NCI-H2107 (cell line): ENCODE measurements at places on chromosomes 6 and 20.

- no peak for DNase-seq
These were observed 307.5 kb upstream of the SULF2 start for GRCh38 chr20:48092596-48093280.

DNA sequence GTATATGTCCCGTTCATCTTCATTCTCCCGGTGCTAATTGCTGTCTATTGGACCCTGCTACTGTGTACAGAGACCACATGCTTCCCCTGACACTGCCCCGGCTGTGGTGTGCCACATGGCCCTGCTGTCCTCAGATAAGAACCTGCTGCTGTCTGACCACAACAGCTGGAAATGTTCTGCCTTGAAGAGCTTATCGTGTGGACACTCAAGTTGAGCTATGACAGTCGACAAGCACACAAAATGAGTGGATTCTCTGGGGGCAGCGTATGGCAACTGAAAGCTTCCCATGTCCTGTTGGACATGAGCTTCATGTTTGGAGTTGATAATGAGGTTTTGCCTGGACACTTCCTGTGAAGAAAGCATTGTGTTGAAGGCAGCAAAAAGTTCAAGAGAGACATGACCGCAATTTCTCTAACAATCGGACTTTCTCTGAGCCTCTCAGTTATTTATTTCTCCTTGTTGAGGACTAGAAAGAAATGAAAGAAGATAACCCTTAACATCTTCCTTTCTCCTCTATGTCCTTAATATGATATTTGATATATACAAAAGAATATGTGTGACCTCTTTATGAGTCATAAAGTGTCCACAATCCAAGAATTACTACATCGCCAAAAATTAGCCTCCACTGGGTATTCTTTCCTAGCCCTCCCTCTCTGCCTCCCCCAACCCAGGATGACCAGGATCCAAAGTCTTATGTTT, 187.1 kb upstream of the TCF21 start:
- DNase-seq: no peak

- no peak for DNase-seq
These were observed 420 bp downstream of the SOX4 start for GRCh38 chr6:21593927-21594415.

- no peak for DNase-seq
These were observed 4.1 kb upstream of the ABT1 start for GRCh38 chr6:26592649-26593048.

- DNase-seq: no peak
These were observed 20.2 kb upstream of the REV3L start for GRCh38 chr6:111503194-111503593.

GRCh38 chr6:29141606-29142005, 29.1 kb upstream of the OR2J2 start:
- no peak for DNase-seq

DNA sequence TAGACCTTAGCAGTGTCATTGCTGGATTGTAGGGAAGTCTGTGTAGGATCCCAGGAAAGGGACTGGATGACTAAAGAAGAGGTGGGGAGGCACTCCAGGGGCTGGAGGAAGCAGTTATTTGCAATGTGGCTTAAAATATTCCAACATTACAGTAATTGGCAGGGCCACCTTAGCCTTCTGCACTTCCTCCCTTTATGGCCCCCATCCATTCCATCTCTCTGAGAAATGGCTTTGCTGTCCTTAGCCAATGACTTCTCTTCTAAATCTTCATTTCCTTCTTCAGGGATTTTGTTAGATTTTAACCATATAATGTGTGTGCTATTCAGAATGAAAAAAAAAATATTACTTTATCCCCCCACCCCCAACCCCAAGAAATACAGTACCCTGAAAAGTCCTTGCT, 6.4 kb downstream of the ADGRF5 start:
- DNase-seq: no peak

- DNase-seq: no peak
These were observed 24.5 kb downstream of the FRK start for GRCh38 chr6:116036075-116036773.

- no peak for DNase-seq
These were observed 114.2 kb downstream of the PSMB1 start for GRCh38 chr6:170438861-170439260.

DNA sequence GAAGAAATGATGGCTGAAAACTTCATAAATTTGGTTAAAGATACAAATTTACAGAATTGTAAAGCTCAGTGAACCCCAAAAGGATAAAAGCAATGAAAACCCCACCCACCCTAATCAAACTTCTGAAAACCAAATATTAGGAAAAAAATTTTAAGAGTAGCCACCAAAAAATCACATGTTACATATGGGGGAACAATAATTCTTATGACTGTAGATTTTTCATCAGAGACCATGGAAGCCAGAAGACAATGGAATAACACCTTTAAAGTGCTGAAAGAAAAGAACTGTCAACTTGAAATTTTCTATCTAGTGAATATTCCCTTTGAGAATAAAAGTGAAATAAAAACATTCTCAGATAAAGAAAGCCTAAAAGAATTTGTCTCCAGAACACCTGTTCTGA, 24.4 kb downstream of the PROCR start:
- no peak for DNase-seq

DNA sequence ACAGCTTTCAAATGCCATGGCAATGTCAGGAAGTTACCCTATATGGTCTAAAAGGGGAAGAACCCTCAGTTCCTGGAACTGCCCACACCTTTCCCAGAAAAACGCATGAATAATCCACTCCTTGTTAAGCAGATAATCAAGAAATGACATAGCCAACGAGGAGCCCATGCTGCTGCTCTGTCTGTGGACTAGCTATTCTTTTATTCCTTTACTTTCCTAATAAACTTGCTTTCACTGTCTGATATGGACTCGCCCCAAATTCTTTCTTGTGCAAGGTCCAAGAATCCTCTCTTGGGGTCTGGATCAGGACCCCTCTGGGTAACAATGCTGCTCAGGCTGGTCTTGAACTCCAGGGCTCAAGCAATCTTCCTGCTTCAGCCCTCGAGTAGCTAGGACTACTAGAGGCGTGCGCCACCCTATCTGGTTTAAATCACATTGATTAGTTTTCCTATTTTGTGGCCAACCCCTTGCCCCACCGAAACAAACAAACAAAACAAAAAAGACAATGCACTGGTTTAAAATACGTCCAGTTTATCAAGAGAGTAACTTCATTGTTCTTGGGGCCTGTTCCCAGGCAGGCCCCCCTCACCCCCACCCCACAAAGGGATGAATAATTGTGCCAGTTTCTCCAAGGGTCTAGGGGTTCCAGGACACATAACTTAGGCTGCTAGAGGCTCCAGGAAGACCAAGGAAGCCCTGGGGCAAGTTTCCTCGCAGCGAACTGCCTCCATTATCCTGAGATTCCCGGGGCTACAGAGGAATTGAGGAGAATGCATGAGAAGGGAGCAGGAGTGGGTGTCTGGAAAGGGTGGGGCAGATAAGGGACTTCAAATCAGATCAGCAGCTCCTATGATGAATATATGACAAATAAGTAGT, 10.1 kb upstream of the AKAP12 start:
- DNase-seq: no peak

DNA sequence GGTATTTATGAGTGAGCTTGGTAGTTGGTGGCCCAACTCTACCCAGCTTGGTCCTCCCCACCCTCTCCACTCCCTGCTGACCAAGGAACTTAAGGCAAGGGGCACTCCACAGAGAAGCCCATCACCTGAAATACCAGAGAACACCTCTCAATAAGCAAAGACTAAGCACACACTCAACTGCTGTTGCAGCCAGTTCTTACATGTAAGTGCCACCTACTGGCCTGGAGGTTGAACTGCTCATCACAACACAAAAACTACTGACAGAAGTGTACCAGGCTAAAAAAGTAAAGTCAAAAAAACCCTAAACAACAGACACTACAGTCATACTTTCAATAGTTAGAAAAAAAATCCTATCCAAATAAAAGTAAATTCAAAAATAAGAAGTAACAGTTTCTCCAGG, 146.2 kb downstream of the FAM83B start:
- DNase-seq: no peak

GRCh38 chr6:15484140-15484539, 178.7 kb downstream of the DTNBP1 start:
- no peak for DNase-seq

- DNase-seq: no peak
These were observed 101.4 kb upstream of the SCGN start for GRCh38 chr6:25550631-25551030.

DNA sequence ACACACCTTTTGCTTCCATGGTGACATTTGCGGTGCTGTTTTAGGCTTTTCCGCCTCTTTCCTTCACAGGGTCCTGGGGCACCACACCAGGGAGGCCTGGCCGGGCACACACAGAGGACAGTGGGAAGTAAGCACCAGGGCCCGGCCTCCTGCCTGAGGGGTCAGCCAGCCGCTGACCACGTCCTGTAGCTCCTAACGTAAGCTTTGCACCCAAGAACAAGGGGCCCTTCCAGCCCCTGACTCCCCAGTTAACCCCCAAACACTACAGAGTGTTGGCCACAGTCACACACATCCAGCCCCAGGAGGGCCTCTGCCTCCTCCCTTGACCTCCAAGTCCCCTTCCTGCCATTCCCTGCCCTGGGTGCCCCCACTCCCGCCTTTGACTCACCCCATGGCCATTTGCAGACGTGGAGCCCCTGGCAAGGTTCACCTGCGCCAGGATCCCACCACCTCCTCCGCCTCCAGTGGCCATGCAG, 54.7 kb downstream of the YTHDF1 start:
- DNase-seq: no peak

GRCh38 chr20:40232273-40232672, 456.8 kb downstream of the MAFB start:
- DNase-seq: no peak

DNA sequence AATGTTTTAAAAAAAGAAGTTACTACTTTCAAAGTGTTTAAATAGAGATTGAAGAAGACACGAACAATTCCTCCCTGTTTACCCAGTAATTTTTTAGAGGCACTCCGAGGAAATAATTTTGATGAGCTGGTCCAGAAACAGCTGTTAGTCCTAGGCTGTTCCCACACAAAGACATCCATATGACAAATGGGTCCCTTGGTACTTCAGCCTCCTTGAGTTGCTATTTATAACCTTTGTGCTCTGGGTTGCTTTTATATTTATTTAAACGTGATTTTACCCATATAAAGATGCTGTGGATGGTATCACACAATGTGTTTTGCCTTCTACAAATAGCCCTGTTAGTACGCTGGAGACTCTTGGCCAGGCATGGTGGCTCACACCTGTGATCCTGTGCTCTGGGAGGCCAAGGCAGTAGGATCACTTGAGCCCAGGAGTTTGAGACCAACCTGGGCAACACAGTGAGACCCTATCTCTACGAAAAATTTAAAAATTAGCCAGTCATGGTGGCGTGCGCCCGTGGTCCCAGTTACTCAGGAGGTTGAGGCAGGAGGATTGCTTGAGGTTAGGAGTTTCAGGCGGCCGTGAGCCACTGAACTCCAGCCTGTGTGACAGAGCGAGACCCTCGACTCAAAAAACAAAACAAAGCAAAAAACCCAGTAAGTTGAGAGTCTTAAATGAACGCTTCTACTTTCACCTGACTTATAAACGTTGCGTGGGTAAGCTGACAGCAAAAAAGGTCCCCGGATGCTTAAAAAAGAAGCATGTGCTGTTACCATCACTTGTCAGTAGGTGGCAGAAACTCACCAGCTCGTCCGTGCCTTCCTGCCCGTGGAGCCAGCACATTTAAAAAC, 56.9 kb upstream of the ARMH2 start:
- DNase-seq: peak; percentile 6

GRCh38 chr20:60204601-60205000, 246.4 kb downstream of the CDH26 start:
- DNase-seq: no peak

DNA sequence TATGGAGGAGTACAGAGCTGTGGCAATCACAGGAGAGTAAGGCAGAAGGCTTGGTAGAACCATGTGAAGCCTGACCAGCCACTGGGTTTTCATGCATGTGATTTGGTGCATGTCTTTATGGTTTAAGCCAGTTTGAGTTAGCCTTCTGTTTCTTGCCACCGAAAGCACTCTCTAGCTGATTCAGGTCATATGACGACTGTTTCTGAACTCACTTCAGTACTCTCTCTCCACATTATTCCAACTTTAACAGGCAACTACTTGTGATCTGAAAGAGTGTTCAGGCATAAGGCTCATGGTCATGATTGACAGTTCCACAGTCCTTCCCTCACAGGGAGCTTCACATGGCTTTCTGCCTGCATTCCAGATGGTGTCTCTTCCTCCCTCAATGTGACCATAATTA, 63.3 kb upstream of the TAB2 start:
- no peak for DNase-seq

- no peak for DNase-seq
These were observed 608.6 kb downstream of the UTRN start for GRCh38 chr6:144893680-144894151.

DNA sequence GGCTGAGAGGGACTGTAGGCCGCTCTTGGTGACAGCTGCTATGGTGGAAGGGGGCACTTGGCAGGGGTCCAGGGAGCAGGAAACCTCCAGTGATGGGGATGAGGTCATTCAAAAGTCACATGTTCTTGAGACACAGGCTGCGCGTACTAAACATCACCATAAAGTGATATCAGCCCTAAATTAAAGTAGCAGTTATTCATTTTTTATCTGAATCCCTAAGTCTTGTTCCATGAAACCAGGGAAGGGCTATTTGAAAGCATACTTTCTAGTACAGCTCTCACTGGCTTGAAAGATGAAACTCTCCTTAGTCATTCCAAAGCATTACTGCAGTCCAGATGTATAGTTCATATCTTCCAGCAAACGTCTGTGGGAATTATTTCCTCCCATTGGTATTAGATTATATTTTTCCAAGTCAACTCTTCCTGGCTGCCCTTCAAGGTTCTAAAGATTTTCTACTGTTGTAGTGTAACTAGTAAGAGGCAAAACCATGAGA, 373.1 kb downstream of the CD109 start:
- no peak for DNase-seq

- no peak for DNase-seq
These were observed at the start of gene KCNG1 for GRCh38 chr20:51022803-51023616. Gene KCNG1 (minus strand): TSS chr20:51023107. CDS start chr20:51010338, 12,769 bp downstream.

DNA sequence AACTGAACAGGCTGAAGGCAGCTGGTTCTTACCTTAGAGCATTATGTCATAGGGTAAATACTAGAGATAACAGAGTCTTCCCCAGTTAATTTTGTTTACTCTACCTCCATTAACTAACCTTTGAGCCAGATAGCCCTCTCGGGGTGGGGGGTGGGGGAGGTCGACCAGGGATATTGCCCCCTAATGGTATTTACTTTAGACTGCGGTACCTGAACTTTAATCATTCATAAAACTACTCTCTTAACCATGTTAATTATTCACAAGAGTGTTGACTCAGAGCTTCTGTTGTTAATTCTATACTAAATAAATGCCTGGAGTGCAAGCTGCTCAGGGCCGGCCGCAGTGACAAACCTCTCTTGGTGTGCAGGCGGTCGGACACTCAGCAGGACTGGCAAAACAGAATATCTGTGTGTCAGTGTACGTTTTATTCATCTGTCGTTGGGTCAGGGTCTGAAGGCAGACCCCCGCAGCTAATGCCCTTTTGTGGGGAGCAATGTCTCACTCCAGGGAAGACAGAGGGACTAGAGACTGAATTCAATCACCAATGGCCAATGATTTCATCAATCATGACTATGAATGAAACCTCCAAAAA, 152.4 kb upstream of the COL21A1 start:
- DNase-seq: no peak

DNA sequence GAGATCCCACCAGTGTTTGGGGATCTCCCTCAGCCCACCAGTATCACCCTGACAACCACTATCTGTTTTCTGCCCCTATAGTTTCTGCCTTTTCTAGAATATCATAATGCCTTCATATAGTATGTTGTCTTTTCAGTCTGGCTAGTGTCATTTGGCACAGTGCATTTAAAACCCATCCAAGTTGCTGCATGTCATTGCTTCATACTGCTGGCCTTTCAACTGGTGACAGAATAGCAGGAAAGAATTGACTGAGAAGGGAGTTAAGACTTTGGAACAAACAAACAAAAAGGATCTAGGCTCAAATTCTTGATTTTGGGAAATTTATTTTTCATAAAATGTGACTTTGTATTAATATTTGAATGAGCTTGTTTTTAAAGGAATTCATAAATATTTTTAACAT, 4.5 kb downstream of the LMBRD1 start:
- DNase-seq: no peak
